HepG2 (cell line): ENCODE measurements at places on chromosomes 7 and 10.

GRCh38 chr10:18332048-18332447, 191.8 kb downstream of the CACNB2 start:
- DNase-seq: no peak
- no peaks in the 10 kb centered on the region for H3K36me3 ChIP-seq
- H3K4me1 ChIP-seq: no peaks in the 10 kb centered on the region
- no peak overlapping the region for H3K4me3 ChIP-seq

DNA sequence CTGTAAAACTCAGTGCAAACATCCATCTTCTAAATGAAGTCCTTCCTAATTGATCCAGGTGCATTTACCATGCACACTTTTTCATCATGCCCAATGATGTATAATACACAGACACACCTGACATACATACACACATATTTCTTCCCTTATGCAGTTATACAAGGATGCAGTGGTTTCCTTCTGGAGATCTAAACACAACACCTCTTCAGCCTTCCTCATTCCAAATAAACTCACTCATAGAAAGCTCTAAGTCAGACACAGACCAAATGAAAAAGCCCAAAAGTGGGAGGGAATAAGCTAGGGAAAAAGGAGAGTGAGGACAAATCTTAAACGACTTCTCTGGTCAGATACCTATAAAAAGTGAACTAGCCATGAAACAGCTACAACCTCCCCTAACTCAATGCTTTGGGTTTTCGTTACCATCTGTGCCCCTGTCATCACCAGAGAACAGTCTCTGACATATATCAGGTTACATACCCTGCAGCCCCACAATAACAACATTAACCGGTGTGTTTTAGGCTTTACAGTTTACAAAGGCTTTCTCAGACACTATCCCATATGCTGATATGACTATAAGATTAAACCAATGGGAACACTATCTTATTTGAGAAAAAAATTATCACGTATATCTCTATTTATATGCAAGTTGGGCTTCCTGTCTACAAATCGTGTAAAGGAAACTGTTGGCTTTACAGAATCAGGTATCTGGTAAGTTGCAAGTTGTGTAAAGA, 675.2 kb downstream of the PHTF2 start:
- H3K36me3 ChIP-seq: no peaks in the 10 kb centered on the region
- H3K4me3 ChIP-seq: no peak overlapping the region
- H3K27ac ChIP-seq: no peak overlapping the region
- DNase-seq: no peak
- H3K4me1 ChIP-seq: peaks cover 6% of the 10 kb centered on the region

DNA sequence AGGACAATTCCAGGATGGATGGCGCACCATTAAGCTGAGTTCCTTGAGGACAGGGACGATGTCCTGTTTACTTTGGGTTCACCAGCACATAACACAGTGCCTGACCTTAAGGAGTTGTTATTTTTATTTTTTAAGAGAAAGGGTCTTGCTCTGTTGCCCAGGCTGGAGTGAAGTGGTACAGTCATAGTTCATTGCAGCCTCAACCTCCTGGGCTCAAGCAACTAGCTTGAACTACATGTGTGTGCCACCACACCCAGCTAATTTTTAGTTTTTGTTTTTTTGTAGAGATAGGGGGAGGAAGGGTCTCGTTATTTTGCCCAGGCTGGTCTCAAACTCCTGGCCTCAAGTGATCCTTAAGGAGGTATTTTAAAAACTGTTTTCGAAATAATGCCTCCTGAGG, 1.7 kb upstream of the CALU start:
- no peak for DNase-seq
- no peak overlapping the region for H3K4me3 ChIP-seq
- H3K27me3 ChIP-seq: no peaks in the 10 kb centered on the region
- H3K27ac ChIP-seq: no peak overlapping the region
- no peaks in the 10 kb centered on the region for H3K36me3 ChIP-seq
- H3K4me1 ChIP-seq: peaks cover 31% of the 10 kb centered on the region

DNA sequence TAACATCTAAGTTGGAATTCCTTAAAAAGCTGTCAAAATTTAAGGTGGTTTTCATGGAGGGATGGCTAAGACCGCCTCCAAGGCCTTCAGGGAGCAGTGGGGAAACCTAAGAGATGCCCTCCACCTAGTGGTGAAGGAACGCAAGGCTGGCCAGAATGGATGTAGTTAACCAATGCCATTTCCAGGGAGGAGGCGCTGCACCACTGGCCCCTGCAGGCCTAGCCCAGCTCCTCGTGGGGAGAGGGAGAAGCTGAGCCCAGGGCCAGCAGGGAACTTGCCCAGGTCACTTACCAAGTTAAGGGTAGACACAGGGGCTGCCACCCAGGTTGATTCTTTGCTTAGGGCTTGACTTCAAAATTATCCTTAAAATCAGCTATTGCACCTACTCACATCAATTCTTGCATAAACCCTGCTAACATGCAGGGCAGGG, 32.0 kb downstream of the FIGNL1 start:
- no peaks in the 10 kb centered on the region for H3K36me3 ChIP-seq
- no peaks in the 10 kb centered on the region for H3K27me3 ChIP-seq
- DNase-seq: peak; percentile 66
- H3K27ac ChIP-seq: no peak overlapping the region

DNA sequence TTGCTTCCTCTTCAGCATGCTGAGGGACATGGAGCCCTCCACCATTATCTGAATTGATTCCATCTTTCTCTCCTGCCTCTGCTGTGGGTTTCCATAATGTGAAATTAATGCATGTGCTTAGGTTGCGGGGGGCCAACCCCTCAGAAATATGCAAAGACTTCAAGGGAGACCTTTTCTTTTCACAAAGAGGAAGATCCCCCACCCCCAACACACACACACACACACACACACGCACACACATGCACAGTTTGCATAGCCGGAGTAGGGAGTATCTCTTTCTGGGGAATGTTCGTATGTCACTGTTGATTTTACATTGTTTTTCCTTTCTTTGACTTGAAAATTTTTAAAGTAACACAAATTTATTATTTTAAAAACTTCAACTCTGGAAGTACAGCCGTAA, 193.5 kb downstream of the MGMT start:
- no peak overlapping the region for H3K4me3 ChIP-seq
- DNase-seq: no peak
- no peaks in the 10 kb centered on the region for H3K4me1 ChIP-seq
- H3K36me3 ChIP-seq: no peaks in the 10 kb centered on the region
- H3K27ac ChIP-seq: no peak overlapping the region
- H3K27me3 ChIP-seq: no peaks in the 10 kb centered on the region

GRCh38 chr7:100896732-100897608, 1.3 kb upstream of the ACHE start:
- H3K36me3 ChIP-seq: no peaks in the 10 kb centered on the region
- H3K4me3 ChIP-seq: peak overlapping the region; percentile 43
- no peak overlapping the region for H3K27ac ChIP-seq
- peaks cover 32% of the 10 kb centered on the region for H3K27me3 ChIP-seq
- no peak for DNase-seq
- peaks cover 28% of the 10 kb centered on the region for H3K4me1 ChIP-seq

DNA sequence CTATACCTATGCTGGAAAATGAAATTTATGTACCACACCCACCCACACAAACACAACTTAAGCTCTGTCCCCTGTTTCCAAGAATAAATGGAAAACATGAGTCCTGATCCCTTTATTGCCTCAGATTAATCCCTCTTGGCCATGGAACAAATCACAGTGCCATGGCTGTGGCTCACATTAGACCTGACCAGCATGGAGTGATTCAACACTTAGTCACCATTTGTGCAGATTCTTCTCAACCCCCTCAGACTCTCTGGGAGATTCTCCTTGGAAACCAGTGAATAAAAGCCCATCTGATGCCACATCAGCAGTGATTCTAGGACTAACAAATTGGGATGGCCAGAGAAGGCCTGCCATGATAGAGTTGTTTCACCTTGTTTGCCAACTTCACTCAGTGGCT, 204.4 kb upstream of the TMEM72 start:
- no peaks in the 10 kb centered on the region for H3K36me3 ChIP-seq
- no peak for DNase-seq
- no peaks in the 10 kb centered on the region for H3K27me3 ChIP-seq
- H3K27ac ChIP-seq: no peak overlapping the region
- H3K4me3 ChIP-seq: no peak overlapping the region
